ENCODE measurements at places on chromosomes 6 and 20. TPM values are rescaled to one million over a fixed set of nuclear protein-coding genes. Genes with fewer than 3 reads are reported as not detected.

C20orf204 gene
- total RNA-seq, result 5.5 TPM

MYMX gene
- total RNA-seq, result not detected

TRAM2 gene
- total RNA-seq, result 2.6 TPM

PRICKLE4 gene
- not detected for total RNA-seq

COL12A1 gene
- 0.05 TPM for total RNA-seq

GPLD1 gene
- 0.44 TPM for total RNA-seq

FNDC1 gene
- total RNA-seq, result not detected

MAS1 gene
- not detected for total RNA-seq

FRMD1 gene
- total RNA-seq, result not detected

GRCh38 chr6:30035784-30036183 lies 25.3 kb upstream of the POLR1H start:
- H3K36me3 ChIP-seq, result peaks cover 5% of the 10 kb centered on the region
- H3K4me1 ChIP-seq, result no peaks in the 10 kb centered on the region
- H3K4me3 ChIP-seq, result no peak overlapping the region
- H3K27me3 ChIP-seq, result no peaks in the 10 kb centered on the region
- no peak for DNase-seq

DNA sequence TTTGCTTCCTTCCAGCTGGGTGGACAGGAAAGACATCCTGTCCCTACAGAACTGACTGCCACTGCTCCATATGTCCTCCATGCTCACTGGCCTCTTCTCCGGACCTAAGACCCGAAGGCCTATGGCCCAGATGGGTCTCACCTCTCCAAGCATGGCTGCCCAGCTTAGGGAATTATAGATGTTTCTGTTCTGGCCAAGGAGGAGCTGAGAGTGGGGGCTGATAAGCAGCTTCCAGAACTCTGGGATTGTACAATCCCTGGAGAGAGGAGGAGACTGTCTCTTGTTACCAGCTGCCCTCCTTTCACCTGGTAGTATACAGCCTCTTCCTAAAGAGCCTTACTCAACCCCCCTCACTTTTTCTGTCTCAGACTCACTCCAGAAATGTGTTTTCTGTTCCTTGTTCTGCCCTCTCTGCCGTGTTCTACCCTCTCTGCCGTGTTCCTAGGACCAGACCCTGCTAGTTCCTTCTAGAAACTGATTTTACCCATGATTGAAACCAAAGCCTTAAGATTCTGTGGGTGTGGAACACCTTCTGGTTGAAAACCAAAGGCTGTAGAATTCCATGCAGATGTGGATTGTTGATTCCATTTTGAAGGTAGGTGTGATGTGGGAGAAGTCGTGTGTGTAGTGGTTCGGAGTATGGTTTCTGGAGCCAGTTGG lies 28.7 kb downstream of the ANKS1A start:
- peaks cover 7% of the 10 kb centered on the region for H3K27me3 ChIP-seq
- DNase-seq, result no peak
- H3K36me3 ChIP-seq, result peaks cover 4% of the 10 kb centered on the region
- H3K4me1 ChIP-seq, result peaks cover 15% of the 10 kb centered on the region

DNA sequence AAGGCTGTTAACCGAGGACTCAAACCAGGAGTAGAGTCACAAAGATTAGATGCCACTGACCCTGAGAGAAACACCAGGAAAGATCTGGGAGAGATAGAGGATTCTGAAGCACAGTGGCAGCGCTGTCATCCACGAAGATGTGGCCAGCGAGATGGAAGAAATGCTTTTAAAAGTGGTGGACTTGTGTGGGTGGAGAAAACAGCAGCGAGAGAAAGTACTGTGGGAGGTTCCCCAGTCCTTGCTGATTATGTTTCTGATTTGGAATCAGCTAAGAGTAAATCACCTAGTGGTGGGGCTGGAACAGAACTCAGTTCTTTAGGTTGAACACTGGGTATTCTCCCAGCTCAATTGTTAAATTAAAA lies 435 bp upstream of the ZNF322 start:
- peaks cover 23% of the 10 kb centered on the region for H3K27me3 ChIP-seq
- peaks cover 15% of the 10 kb centered on the region for H3K4me1 ChIP-seq
- peaks cover 18% of the 10 kb centered on the region for H3K36me3 ChIP-seq
- H3K4me3 ChIP-seq, result peak overlapping the region; percentile 86
- peak overlapping the region; percentile 70 for H3K27ac ChIP-seq

DNA sequence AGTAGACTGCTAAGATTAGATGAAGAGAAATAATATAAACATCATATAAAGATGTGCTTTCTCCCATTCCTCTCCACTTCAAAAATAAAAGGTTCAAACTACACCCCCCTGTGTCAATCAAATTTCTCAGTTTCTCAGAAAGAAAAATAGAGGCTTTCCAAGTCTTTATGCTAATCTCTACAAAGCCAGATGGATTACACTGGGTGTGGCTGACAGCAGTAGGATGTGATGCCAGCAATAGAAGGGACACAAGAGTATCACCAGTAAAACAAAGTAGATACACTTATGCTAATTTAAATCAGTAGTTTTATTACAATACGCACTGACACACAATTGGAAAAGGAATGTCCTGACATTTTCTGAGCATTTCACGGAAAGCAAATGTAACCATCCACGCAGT lies 353.4 kb downstream of the RNGTT start:
- H3K4me1 ChIP-seq, result no peaks in the 10 kb centered on the region
- H3K36me3 ChIP-seq, result peaks cover 24% of the 10 kb centered on the region
- no peak for DNase-seq

- peak overlapping the region; percentile 93 for H3K27ac ChIP-seq
- H3K36me3 ChIP-seq, result peaks cover 50% of the 10 kb centered on the region
- H3K4me3 ChIP-seq, result peak overlapping the region; percentile 86
- DNase-seq, result peak; percentile 81
- peaks cover 76% of the 10 kb centered on the region for H3K4me1 ChIP-seq
These were observed 10.9 kb downstream of the ZNF217 start for GRCh38 chr20:53582574-53583351.

DNA sequence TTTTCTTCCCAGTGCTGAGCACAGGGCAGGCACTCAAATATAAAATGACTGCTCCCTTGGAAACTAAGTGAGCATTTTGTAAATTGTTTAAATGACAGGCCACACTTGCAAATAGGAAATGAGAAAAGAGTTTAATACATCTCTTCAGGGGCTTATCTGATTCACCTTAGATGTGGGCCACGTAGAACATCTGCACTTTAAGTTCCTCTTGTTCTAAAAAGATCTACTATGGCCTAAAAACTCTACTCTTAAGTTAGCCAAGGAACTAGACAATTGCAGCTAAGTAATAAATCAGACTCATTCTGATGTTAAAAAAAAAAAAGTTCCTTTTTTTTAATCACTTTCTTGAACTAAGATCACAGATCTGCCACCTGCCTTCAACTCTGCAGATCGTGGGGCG lies 126.3 kb downstream of the KIF16B start:
- DNase-seq, result no peak
- H3K27me3 ChIP-seq, result no peaks in the 10 kb centered on the region
- H3K36me3 ChIP-seq, result no peaks in the 10 kb centered on the region
- no peak overlapping the region for H3K4me3 ChIP-seq
- H3K27ac ChIP-seq, result no peak overlapping the region

GRCh38 chr6:150711584-150712504 lies 112.2 kb downstream of the PLEKHG1 start:
- H3K36me3 ChIP-seq, result no peaks in the 10 kb centered on the region
- peaks cover 6% of the 10 kb centered on the region for H3K27me3 ChIP-seq
- no peak for DNase-seq
- no peak overlapping the region for H3K4me3 ChIP-seq
- H3K27ac ChIP-seq, result no peak overlapping the region

GRCh38 chr6:43061861-43062260 lies 2.4 kb downstream of the KLC4 start:
- DNase-seq, result no peak
- peaks cover 12% of the 10 kb centered on the region for H3K36me3 ChIP-seq
- H3K4me3 ChIP-seq, result no peak overlapping the region
- H3K4me1 ChIP-seq, result peaks cover 30% of the 10 kb centered on the region
- H3K27ac ChIP-seq, result no peak overlapping the region
- H3K27me3 ChIP-seq, result no peaks in the 10 kb centered on the region

- no peaks in the 10 kb centered on the region for H3K27me3 ChIP-seq
- H3K4me3 ChIP-seq, result no peak overlapping the region
- H3K27ac ChIP-seq, result peak overlapping the region; percentile 73
These were observed 170.9 kb upstream of the AKAP12 start for GRCh38 chr6:151068761-151069312.

DNA sequence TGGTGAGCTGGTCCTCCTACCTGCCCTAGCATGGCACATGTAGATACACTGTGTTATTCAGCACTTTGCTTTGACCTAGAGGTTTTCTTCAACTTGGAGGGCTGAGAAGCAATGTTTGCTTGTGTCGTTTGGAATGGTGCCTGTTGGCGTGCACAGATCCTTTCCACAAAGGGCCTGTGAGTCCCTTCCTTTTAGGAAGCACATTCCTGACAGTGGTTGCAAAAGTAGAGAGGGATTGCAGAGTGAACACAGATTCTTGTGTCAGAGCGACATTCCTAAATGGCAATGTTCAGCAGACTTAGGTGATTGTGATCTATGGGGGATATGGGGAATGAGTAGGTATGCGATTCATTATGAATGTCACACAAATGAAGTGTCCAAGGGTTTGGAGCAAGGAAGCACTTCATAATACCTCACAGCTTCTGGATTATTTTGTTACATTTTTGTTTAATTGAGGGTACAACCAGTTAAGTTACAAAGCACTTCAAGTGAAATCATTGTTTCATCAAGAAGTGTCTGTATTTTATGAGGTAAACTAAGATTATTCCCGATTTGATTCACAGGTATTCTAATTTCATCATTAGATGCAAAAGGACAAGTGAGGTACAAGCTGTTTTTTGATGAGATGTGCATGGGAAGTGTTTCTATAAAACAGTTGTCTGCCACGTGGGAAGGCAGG lies 713 bp upstream of the RNF144B start:
- DNase-seq, result no peak
- peak overlapping the region; percentile 34 for H3K27ac ChIP-seq
- no peaks in the 10 kb centered on the region for H3K36me3 ChIP-seq
- H3K4me3 ChIP-seq, result peak overlapping the region; percentile 91
- peaks cover 21% of the 10 kb centered on the region for H3K4me1 ChIP-seq

DNA sequence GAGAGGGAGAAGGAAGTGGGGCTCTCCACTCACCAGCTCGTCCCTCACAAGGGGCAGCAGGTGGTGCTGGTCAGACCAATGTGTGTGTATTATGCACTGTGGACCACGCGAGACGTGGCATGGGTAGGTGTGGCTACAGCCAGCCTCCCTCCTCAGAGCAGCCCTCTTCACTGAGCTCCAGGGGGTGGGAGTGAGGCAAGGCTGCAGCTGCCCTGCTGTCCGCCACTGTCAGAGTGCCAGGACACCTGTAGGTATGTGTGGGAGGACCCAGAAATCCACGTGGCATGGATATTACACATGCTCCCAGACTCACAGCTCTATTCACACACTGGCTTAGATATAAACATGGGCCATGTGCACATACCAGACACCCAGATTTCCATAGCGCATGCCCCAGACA lies 90.3 kb downstream of the VEGFA start:
- peaks cover 5% of the 10 kb centered on the region for H3K27me3 ChIP-seq
- no peaks in the 10 kb centered on the region for H3K36me3 ChIP-seq
- H3K27ac ChIP-seq, result no peak overlapping the region
- no peak overlapping the region for H3K4me3 ChIP-seq

GRCh38 chr6:166648846-166649245 lies 21.8 kb upstream of the RPS6KA2 start:
- no peak for DNase-seq
- no peak overlapping the region for H3K27ac ChIP-seq
- H3K36me3 ChIP-seq, result no peaks in the 10 kb centered on the region
- peaks cover 6% of the 10 kb centered on the region for H3K27me3 ChIP-seq
- no peaks in the 10 kb centered on the region for H3K4me1 ChIP-seq

GRCh38 chr20:34512266-34512954 lies 3.8 kb upstream of the DYNLRB1 start:
- H3K27me3 ChIP-seq, result no peaks in the 10 kb centered on the region
- no peak for DNase-seq
- H3K4me3 ChIP-seq, result no peak overlapping the region
- H3K4me1 ChIP-seq, result peaks cover 15% of the 10 kb centered on the region
- no peak overlapping the region for H3K27ac ChIP-seq

- DNase-seq, result no peak
- peaks cover 4% of the 10 kb centered on the region for H3K27me3 ChIP-seq
These were observed 79.8 kb upstream of the CCN6 start for GRCh38 chr6:111973927-111974639.

DNA sequence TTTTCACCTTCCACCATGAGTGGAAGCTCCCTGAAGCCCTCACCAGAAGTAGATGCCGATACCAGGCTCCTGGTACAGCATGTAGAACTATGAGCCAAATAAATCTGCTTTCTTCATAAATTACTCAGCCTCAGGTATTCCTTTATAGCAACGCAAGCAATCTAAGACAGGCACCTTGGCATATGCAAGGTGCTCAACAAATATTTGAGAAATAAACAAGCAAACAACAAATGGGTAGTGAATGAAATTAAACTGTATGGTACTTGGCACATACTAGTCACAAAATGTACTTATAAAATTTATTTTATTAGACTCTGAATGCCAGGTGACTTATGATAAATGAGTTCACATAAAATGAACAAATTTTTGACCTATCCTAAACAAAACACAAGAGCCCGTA lies 220.3 kb downstream of the MAFB start:
- no peaks in the 10 kb centered on the region for H3K36me3 ChIP-seq
- DNase-seq, result no peak
- no peak overlapping the region for H3K4me3 ChIP-seq
- H3K27me3 ChIP-seq, result no peaks in the 10 kb centered on the region
- H3K27ac ChIP-seq, result no peak overlapping the region
- no peaks in the 10 kb centered on the region for H3K4me1 ChIP-seq

- no peak overlapping the region for H3K27ac ChIP-seq
- H3K4me1 ChIP-seq, result peaks cover 9% of the 10 kb centered on the region
- H3K27me3 ChIP-seq, result no peaks in the 10 kb centered on the region
- H3K4me3 ChIP-seq, result no peak overlapping the region
These were observed 105.5 kb downstream of the AGPAT4 start for GRCh38 chr6:161168281-161168891.

- H3K4me1 ChIP-seq, result no peaks in the 10 kb centered on the region
- DNase-seq, result no peak
- no peak overlapping the region for H3K4me3 ChIP-seq
- H3K27ac ChIP-seq, result no peak overlapping the region
- no peaks in the 10 kb centered on the region for H3K36me3 ChIP-seq
These were observed 23.1 kb downstream of the ELOVL2 start for GRCh38 chr6:11021003-11021402.

DNA sequence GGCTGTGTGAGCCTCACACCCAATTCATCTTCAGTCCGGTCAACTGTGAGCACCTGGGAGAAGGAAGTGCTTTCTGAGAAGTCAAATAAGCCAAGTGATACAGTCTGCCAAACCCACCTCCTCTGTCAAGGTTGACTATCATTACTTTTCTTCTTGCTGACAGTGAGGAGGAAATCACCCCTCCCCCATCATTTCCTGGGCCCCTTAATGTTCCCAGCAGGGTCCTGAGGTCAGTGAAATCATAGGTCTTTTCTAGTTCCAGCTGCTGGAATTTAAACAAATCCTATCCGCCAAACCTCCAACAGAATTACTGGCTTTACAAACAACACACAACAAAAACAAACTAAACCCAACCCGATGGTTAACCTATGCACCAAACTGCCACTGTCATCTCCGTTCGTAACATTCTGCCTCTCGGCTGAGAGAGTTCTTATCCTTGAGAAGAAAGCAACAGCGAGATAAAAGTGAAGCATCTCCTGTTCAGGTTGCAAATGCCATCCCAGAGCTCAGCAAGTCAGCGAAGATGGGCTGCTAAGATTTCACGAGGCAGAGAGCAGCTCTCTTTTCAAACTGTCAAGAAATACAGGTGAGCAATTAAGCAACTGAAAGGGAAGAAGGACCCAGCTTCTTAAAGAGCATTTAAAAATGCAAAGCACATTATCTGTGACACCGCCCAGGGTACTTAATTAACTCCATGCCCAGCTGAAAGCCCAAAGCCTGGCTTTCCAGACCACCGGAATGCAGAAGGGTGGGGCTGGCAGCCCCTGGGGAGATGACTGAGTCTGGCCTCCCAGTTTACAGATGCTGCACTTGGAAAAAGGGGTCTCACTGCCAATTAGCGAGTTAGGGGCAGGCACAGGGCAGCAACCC lies 24.7 kb downstream of the GFOD1 start:
- peaks cover 54% of the 10 kb centered on the region for H3K4me1 ChIP-seq
- peak overlapping the region; percentile 60 for H3K4me3 ChIP-seq
- H3K36me3 ChIP-seq, result peaks cover 3% of the 10 kb centered on the region
- H3K27ac ChIP-seq, result no peak overlapping the region
- DNase-seq, result no peak

Measured in activated CD4-positive, alpha-beta T cell treated with anti-CD3 and anti-CD28 coated beads, Interleukin-2, amount 10 ng/mL, durations not matched to agents 24 days and 14 days (primary cell).